ENCODE measurements at places on chromosomes 11 and 22.

GRCh38 chr11:69462106-69462951, 19.1 kb upstream of the LINC01488 start:
- DNase-seq: no peak

DNA sequence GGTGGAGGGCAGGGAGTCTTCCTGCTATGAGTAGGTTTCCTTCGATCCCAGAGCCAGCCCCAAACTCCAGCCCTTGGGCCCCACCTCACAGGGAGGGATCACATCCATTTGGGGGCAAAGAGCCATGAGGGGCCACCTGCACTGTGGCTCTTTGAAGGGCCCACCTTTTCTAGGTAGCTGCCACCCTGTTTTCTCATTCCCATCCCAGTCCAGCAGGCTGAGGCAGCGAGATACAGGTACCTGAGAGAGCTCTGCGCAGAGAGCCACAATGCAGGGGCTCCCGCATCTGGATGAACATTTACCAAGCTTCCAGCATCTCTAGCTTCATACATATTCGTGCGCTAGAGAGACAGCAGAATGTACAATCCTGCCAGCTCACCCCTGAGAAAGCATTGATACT, 16.3 kb downstream of the FXYD6 start:
- DNase-seq: no peak

DNA sequence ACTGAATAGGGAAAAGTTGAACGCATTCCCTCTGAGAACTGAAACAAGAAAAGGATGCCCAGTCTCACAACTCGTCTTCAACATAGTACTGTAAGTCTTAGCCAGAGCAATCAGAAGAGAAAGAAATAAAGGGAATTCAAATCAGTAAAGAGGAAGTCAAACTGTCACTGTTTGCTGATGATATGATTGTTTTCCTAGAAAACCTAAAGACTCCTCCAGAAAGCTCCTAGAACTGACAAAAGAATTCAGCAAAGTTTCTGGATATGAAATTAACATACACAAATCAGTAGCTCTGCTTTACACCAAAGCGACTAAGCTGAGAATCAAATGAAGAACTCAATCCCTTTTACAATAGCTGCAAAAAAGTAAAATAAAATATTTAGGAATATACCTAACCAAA, 471.2 kb upstream of the CNTN5 start:
- no peak for DNase-seq

DNA sequence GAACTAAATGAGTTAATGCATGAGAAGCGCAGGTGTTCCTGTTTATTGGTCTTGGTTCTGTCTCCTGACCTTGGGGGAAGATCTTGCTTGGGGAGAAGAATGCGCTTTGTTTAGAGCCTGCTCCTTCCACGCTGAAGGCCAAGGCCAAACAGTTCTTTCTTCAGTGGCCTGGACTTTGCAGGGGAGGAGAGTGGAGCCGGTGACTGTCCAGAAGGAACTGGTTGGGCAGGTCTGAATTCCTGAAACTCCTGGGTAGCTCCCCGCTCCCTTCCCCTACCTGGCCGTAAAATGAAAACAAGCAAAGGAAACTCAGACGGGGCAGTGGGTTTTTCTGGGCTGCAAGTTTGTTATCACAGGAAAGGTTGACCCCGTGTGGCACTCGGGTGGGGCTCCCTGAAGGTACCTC, 3.6 kb downstream of the ARHGAP8 start:
- DNase-seq: no peak

DNA sequence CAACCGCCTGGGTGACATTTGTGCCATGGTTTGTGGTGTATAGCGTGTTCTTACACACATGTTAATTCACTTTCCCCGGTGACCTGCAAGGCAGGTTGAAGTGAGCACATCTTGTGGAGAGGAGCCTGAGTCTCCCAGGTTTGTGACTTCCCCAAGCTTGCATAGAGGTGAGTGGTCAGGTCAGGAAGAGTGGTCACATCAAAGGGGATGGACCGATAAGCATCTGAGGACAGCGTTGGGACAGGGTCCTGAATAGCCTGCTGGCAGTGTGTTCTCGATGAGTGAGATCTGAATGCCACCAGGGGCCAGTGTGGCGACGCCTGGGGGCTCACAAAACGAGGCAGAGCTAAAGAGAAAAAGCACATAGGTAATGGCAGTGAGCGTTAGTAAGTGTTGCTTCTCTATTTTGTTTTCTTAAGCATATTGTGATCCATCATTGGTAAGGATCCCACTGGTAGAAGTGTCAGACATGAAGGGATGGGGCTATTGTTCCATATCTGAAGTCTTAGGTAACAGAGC, 154.6 kb downstream of the GRIK4 start:
- DNase-seq: no peak

- no peak for DNase-seq
Observed at GRCh38 chr11:19201737-19202605, at the start of gene CSRP3. CSRP3 (minus strand) TSS chr11:19201983; CDS start chr11:19192448, 9,535 bp downstream.

- DNase-seq: no peak
Observed at GRCh38 chr11:93710239-93710638, 31.1 kb downstream of the TAF1D start.

DNA sequence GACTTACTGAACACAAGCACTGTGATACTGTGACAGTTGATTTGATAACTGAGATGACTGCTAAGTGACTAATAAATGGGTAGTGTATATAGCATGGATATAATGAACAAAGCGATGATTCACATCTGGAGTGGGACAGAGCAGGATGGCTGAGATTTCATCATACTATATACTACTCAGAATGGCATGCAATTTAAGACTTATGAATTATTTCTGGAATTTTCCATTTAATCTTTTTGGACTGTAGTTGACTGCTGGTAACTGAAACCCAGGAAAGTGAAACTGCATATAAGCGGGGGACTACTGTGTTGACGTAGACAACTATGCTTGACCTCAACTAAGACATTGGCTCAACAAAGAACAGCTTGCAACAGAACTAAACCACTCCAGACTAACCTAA, 20.0 kb upstream of the NUCB2 start:
- no peak for DNase-seq

GRCh38 chr11:128260398-128260797, 327.0 kb downstream of the ETS1 start:
- no peak for DNase-seq

GRCh38 chr22:49894322-49895054, 23.8 kb downstream of the ALG12 start:
- no peak for DNase-seq

GRCh38 chr11:27912916-27913315, 195.0 kb downstream of the KIF18A start:
- DNase-seq: no peak

DNA sequence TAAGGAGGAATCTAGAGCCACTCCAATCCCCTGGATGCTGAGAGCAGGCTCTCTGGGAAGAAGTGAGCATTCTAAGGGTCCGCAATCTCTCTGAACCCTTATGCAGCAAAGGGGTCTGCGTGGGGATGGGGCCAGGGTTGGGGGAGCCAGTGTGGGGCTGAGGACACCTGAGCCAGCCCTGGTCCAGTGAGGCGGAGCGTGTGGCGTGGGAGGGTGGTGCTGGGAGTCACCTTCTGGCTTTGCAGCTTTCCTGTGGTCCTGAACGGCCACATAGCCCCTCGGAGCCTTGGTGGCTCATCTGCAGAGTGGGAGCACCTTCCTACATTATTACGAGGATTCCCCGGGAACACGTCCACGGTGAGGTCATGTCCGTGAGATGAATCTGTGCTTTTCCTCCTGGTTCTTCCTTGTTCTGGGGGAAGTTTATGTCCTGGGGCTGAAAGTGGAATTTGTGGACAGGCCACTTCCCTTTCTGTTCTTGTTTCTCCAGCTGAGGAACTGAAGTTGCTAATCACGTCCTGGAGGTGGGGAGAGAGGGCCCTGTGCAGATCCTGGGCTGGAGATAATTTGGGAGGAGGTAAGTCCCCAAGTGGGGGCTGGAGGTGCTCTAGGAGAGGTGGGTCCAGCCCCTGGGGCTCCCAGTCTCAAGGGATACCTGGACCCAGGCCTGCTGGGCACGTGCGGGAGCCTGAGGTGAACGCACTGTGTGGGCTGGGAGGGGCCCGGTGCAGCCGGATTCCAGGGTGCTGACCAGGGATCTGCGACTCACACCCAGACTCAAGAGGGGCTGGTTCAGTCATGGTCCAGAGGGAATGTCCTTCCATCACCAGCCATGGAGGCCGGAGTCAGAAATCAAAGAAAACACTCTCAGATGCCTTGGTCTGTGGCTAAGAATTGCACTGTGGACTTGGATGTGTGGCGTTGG, 6.1 kb downstream of the MRGPRE start:
- no peak for DNase-seq

DNA sequence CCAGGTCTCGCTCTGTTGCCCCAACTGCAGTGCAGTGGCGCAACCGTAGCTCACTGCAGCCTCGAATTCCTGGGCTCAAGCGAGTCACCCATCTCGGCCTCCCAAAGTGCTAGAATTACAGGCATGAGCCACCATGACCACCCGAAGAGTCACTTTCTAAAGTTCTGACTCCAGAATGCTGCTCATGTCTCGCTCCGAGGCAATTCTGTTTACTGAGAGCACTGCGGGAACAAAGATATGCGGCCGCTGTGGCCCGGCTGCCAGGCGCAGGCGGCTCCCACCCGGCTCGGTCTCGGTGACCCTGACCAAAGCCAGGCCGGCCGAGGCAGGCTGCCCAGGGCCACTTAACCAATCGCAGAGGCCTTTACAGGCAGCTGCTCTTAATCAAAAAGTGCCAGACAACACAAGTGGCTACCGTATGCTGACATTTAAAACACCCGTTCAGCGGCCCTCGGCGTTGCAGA, 78.7 kb downstream of the PHF21B start:
- no peak for DNase-seq

DNA sequence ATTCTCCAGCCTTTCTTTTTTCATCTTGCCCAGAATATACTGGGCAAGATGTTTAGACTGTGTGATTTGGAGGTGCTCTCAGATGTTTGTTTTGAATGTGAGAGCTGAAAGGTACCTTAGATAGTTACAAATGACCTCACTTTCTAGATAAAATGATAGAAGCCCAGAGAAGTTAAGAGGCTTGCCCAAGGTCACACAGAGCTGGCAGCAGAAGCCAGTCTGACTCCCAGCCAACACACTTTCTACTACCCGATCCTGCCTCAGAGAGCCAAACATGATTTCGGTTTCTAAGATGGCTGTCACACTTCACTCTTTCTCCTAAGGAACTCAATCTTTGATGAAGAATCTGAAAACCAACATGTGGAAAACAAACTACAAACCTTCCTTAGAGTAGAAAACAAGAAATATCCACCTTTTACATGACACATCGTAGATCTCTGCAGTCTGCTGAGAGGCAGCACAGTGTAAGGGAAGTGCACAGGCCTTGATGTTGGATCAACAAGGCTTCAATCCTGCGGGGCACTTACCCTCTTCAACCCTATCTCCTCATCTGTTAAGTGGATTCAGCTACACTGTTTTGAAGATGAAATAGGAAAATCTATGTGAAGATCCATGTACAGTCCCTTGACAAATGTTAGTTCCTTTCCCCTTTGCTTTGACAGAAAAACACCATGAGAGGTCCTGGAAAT, 58.6 kb downstream of the SYTL2 start:
- DNase-seq: no peak

- no peak for DNase-seq
Observed at GRCh38 chr11:42049650-42050049, 590.2 kb upstream of the LRRC4C start.

GRCh38 chr11:105670811-105671210, 60.9 kb downstream of the GRIA4 start:
- DNase-seq: no peak

- DNase-seq: peak; percentile 58
Observed at GRCh38 chr11:108224911-108225786, 2.3 kb downstream of the ATM start.

GRCh38 chr11:121426476-121427399, 25.4 kb upstream of the SORL1 start:
- DNase-seq: peak; percentile 77

DNA sequence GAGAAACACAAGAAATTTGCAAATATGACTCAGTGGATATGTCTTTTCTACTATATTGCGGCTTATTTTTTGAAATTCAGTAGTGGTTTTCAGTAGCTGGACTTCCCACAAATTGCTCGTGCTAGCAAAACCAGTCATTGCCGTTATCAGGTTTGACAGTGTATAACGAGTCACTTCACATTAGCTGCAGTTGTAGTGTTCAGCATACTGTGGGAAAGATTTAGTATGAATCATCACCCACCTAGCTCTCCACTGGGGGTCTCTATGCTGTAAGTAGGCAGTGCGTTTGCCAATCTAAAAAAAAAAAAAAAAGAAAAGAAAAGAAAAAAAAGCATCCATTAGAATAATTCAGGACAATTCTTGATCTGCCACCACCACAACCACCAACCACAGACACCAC, 1318.9 kb downstream of the LRRC4C start:
- DNase-seq: no peak

DNA sequence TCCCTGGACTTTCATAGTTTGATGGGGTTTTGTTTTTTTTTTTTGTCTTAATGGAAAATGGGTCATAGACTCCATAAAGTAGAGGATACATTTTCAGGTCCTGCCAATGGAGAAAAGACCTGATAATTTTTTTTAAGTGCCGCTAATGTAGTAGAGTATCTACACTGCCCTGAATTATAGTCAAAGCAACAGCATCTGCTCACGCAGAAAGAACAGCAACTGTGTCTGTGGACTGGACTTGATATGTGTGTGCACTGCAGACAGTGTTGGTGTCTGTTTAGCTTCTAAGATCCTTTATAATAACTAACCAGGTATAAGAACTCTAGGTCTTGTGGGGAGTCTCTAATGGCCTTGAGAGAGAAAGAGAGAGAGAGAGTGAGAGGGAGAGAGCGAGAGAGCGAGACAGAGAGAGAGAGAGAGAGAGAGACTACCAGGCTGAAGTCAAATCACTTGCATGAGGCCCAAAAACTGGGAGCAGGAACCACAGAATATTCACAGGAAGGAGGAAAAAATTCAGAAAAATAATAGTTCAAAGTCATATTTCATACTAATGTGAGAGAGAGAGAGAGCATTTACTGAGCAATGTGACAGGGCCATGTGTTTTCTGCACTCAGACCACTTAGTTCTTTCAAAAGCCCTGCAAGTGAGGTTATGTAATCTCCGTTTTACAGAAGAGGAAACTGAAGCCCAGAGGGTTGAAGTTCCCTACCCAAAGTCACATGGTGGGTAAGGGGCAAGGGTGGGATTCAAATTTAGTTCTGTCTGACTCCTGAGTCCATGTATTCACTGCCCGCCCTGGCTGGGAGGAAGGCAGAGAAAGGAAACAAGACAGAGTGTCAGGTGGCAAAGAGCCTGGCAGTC, 8.6 kb upstream of the MIAT start:
- DNase-seq: no peak

DNA sequence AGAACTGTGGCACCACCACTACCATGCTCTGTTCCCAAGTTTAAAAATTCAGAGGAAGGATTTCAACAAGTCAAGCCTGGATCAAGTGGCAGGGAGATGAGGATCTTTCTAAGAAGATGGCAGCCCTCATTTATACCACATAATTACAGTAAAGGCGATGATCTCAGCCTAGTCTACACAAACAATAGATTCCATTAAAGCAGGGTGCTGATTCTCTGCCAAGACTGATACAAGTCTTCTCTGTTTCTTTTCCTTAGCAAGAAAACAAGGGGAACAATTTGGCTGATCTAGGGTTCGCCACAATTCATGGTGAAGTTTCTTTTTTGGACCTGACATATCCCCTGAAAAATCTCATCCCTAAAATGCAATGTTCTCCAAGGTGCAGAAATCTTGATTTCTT, 73.9 kb downstream of the PPFIBP2 start:
- DNase-seq: no peak

GRCh38 chr11:35112846-35113105, 26.2 kb upstream of the CD44 start:
- DNase-seq: no peak

GRCh38 chr11:67615728-67616430, 9.1 kb downstream of the NDUFV1 start:
- no peak for DNase-seq

- DNase-seq: no peak
Observed at GRCh38 chr11:91857179-91857578, 367.4 kb upstream of the FAT3 start.
